ENCODE measurements at places on chromosomes 5 and 9. TPM values are rescaled to one million over a fixed set of nuclear protein-coding genes. Genes with fewer than 3 reads are reported as not detected.

The CMBL gene
- 29.6 TPM for total RNA-seq

The URM1 gene
- total RNA-seq: 42.0 TPM

The ZNF658 gene
- total RNA-seq: 10.2 TPM

The SLC6A19 gene
- not detected for total RNA-seq

The PCDHB4 gene
- total RNA-seq: 20.1 TPM

The LCP2 gene
- total RNA-seq: 15.9 TPM

The ARL10 gene
- total RNA-seq: 42.5 TPM

The OTP gene
- total RNA-seq: not detected

The ANKRD34B gene
- 0.54 TPM for total RNA-seq

The SUSD1 gene
- 21.4 TPM for total RNA-seq

The REEP5 gene
- 215 TPM for total RNA-seq

The SLC36A2 gene
- not detected for total RNA-seq

The BNC2 gene
- 2.6 TPM for total RNA-seq

The MTRR gene
- total RNA-seq: 54.4 TPM

The IFNA21 gene
- not detected for total RNA-seq

The STARD4 gene
- 33.5 TPM for total RNA-seq

The PJA2 gene
- total RNA-seq: 160 TPM

The ANKH gene
- 247 TPM for total RNA-seq

The SPINK7 gene
- total RNA-seq: not detected

The ECM2 gene
- total RNA-seq: 3.7 TPM

The LCN9 gene
- total RNA-seq: not detected

The LCN2 gene
- total RNA-seq: not detected

The LCN12 gene
- total RNA-seq: 20.0 TPM

The GPX3 gene
- 67.8 TPM for total RNA-seq

Data from dorsolateral prefrontal cortex (tissue), 122 donors.